ENCODE measurements at places on chromosomes 11 and 22.

DNA sequence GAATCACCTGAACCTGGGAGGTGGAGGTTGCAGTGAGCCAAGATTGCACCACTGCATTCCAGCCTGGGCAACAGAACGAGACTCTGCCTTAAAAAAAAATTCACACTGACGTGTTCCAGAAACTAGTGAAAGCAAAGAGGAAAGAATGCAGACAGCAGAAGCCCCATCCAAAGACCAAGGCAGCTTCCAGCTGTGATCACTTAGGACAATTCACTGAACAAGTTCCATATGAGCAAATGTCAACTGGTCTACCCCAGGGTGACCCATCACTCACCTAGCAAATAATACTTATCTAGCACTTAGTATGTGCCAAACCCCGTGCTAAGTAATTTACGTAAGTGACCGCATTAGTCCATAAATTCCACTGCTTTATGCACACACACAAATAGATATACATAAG lies 138.9 kb downstream of the LARGE1 start:
- DNase-seq, result no peak

DNA sequence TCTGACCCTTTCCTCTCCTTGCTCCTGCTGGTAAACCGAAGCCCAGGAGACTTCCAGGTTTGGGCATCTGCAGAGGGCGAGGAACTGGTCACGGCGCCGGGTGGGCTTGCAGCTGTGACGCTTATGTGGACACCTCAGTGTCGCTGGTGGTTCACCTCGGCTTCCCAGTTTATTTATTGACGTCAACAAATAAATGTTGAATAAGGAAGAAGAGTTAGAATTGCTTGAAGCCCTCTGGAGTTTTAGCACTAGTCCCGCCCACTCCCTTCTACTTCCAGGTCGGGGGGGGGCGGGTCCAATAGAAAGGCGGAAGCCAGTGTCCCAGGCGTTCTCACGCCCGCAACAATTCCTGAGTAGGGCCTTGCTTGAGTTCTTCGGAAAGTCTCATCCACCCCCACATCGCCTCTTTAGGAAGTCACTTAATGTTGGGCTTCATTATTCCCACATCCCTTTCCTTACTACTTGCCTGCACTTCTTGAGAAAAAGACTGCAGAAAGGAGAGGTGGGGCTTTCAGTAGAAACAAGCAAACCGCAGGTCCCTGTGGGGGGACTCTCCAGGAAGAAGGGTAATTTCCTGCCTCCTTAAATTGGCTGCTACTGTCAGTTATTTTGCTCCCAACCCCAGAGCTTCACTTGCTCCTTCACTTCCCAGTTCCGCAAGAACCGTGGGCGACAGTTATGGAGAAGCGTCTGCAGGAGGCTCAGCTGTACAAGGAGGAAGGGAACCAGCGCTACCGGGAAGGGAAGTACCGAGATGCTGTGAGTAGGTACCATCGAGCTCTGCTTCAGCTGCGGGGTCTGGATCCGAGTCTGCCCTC lies at the start of gene TTC9C:
Gene TTC9C (plus strand): TSS at position 316 of the 818 bp plus-strand sequence. CDS start 363 bp downstream, at position 679.
- DNase-seq, result peak; percentile 60

DNA sequence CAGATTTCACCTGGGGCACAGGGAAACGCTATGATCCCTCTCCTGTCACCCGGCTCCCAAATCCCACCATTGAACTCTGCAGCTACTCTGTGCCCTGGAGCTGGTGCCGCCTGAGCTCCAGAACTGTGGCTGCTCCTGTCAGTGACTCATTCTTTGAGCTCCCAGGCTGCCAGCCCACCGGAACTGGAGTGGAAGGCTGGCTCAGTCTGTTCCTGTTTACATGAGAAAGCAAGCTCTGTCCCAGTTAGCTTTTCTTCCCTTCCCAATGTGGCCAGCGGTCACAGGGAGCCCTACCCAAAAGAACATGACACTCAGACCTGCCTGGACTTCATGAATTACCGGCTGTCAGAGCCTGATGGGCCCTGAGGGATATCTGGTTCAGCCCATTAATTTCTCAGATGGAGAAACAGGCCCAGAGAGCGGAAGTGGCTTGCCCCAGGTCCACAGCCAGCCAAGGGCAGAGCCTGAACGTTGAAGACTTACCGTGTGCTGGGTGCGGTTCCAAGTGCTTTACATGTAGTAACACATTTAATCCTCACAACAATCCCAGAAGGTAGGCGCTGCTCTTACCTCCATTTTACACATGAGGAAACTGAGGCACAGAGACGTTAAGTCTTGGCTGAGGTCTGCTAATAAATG lies 23.8 kb upstream of the IGSF22 start:
- no peak for DNase-seq

- DNase-seq, result peak; percentile 7
Measured at GRCh38 chr11:70364745-70365543, 33.4 kb upstream of the CTTN start.

DNA sequence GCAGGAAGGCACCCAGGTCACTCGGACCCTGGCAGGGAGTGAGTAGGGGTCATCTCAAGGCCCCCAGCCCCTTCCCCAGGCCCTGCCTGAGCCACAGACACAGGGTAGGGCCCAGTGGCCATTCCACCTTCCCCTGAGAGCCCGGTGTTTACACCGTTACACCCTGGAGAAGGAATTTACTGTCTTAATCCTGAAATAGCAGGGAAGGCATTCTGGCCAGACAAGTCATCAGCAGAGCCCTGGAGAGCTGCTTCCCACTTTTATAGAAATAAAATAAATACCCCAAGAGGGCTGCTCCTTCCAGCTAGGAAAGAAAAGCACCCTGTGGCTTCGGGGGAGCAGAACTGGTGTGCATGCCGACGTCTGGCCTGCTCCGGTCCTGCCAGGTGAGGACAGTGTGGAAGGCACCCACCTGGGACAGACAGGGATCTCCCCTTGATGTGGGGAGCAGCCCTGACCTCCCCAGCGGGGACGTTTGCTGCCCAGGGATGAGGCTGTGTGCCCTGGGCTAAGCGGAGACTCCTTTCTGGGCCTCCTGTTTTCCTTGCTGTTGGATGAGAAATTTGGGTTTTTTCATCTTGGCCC lies 180.0 kb downstream of the MN1 start:
- DNase-seq, result no peak

DNA sequence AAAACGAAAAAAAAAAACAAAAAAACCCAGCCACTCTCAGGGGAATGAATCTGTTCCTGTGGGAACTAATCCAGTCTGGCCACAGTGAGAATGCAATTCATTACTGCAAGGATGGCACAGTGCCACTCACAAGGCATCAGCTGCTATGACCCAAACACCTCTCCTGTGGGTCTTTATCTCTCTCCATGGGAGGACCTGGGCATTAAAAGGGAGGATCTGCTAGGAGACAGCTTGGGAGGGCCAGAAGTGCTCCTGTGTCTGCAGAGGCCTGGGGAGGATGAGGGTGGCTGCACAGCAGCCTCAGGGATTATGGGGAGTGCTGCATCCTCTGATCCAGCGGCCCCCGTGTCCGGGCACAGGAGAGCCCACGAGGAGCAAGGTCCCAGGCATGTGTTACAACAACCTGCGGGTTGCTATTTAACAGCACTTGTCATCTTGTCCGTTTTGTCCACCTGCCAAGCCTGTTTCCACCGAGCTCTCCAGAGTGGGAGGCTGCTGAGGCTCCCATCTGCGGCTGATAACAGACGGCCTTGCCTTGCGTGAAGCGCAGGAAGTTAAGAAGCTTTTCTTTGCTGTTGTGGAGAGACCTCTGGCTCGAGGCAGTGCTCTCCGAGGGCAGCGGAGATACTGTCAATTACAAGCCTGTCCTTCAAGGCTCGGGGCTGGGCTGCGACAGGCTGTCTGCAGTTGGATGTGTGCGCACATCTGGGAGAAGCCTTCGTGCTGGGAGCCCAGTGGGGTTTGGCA lies 97.7 kb downstream of the NXPE2 start:
- no peak for DNase-seq

DNA sequence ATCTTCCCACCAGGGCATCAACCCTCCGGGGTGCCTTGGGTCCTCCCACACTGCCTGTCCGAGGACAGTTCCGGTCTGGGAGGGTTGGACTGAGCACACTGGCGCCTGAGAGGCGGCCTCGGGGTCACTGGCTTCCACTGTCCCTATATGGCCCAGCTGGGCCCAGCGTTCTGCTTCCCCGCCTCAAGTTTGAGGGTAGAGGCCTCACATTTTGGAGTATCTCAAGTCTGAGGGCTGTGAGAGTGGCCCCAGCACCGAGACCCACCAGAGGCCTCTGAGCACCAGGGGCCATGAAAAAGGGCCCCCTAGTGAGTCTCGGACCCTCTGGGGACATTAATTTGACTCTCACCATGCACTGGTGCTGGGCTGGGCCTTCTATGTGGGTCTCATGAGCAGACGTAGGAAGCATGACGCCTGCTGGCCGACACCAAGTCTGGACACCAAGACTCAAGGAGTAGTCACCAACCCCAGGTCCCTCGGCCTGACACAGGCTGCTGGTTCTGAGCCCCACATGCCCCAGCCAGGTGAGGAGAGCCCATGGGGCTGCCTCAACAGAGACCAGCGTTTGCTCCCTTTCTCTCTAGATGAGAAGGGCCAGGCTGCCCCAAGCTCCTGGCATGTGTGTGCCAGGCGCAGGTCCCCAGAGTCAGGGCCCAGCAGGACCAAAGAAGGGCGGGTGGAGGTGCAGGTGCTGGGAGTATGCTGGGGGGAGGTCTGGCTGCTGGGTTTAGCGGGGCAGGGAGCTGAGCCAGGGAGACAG lies 27.5 kb downstream of the ARVCF start:
- no peak for DNase-seq

GRCh38 chr11:57407010-57407920 lies 16.8 kb upstream of the PRG2 start:
- DNase-seq, result no peak

DNA sequence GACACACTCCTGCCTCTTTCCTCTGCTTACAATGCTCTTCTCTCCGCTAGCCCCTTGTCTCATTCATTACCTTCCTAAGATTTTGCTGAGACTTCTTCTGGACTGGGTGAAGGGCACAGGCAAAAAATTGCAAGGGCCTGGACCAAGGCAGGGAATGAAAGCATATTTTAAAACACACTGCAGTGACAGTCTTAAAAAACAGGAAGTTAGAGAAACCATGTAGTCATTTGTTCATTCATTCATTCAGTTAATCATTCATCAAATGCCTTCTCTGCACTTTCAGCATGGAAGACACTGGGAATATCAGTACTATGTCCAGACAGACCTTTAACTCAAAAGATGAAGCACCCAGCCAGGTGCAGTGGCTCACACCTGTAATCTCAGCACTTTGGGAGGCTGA lies 44.9 kb upstream of the SWAP70 start:
- DNase-seq, result no peak

- no peak for DNase-seq
Measured at GRCh38 chr11:74403607-74404321, 5.5 kb upstream of the PGM2L1 start.

GRCh38 chr11:42047637-42048555 lies 588.4 kb upstream of the LRRC4C start:
- no peak for DNase-seq

GRCh38 chr11:111870113-111870512 lies 1.3 kb downstream of the ALG9 start:
- DNase-seq, result no peak
